DND-41 (cell line): ENCODE measurements at places on chromosomes 2 and 18.

DNA sequence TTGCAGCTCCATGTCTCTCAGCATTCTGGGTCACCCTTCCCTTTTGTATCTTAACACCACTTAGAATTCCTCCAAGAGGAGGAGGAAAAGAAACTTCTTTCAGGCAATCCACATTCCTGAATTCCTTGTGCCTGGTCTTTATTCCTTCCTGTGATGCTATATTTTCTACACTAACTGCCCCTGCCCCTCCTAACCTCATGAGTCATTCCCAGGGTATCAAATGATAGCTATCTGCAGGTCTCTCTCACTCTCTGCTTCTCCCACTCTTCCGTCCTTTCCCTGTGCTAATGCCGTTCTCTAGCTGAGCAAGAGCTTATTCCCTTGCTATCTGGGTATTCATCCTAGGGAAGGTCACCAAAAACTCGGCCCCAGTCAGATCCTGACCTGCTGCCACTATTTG lies 395.0 kb upstream of the TCF4 start:
- no peak for DNase-seq

GRCh38 chr2:10132596-10132995 lies 10.1 kb downstream of the RRM2 start:
- no peak for DNase-seq

DNA sequence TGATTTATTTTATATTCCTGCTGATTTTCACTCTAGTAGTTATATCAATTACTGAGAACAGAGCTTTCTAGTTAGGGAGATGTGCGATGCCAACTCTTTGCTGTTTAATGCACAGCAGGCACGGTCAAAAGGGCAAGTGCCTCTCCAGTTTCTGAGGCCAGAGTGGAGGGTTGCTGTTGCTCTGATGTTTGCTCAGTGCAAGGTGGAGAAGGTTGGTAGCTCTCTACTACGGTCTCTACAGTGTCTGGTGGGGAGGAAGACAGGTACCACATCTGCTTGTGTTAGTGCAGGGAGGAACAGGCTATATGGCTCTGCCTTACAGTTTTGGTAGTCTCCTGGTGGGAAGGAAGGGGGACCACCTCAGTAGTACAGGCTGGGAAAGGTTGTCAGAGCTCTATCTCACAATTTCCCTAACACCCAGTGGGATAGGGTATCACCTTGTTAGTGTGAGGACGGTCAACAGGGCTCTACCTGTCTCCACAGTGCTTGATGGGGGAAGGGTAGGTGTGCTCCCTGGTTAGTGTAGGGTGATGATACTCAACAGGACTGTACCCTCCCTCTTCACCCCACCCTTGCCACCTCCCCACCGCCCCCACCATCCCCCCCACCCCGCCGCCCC lies 85.9 kb downstream of the FANCL start:
- DNase-seq, result no peak

GRCh38 chr18:11983592-11983991 lies 2.3 kb downstream of the IMPA2 start:
- DNase-seq, result no peak
